ENCODE measurements at places on chromosomes 1 and 21. TPM values are rescaled to one million over a fixed set of nuclear protein-coding genes. Genes with fewer than 3 reads are reported as not detected.

Gene DCST1
- polyA plus RNA-seq, result not detected

Gene FCN3
- 4.5 TPM for polyA plus RNA-seq

Gene C1orf216
- polyA plus RNA-seq, result 20.4 TPM

Gene CA14
- 1.9 TPM for polyA plus RNA-seq

Gene ARPC5
- 104 TPM for polyA plus RNA-seq

Measured in urinary bladder (tissue), 4 donors.